NCI-H446 treated with DMSO at 0.1 percent for 48 hours (cell line): ENCODE measurements at places on chromosomes 4 and X.

DNA sequence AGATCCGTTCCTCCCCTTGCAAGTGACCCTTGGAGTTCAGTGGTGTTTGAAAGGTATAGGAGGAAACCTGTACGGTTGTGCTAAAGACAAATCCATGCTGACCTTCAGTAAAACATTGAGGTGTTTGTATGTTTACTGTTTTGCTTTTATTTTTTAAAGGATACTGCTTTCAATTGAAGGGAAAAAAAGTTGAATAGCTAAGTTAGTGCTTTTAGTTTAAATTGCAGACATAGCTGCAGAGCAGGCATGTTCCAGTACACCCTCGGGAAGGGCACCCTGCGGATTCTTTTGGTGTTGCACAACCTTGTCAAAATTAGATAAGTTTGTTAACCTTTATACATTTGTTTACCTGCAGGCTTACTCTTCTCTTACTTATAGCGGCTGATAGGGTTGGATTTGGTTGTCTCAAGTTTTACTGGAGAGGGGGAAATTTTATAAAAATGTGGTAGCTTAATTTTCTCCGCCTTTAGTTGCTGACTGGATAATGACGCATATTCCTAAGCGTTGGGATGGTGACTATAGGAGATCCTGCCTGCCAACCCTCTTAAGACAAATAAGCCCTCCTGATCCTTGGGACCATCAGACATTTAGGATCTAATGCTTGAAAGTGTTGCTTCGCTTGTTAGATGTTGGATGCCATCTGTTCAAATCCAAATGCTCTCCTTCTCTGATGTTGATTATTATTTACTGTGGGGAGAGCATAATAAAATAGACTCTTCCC is 2.0 kb downstream of the RAPGEF2 start:
- DNase-seq, result peak; percentile 34

GRCh38 chrX:100615005-100615404 is 21.6 kb downstream of the TSPAN6 start:
- peak; percentile 31 for DNase-seq

DNA sequence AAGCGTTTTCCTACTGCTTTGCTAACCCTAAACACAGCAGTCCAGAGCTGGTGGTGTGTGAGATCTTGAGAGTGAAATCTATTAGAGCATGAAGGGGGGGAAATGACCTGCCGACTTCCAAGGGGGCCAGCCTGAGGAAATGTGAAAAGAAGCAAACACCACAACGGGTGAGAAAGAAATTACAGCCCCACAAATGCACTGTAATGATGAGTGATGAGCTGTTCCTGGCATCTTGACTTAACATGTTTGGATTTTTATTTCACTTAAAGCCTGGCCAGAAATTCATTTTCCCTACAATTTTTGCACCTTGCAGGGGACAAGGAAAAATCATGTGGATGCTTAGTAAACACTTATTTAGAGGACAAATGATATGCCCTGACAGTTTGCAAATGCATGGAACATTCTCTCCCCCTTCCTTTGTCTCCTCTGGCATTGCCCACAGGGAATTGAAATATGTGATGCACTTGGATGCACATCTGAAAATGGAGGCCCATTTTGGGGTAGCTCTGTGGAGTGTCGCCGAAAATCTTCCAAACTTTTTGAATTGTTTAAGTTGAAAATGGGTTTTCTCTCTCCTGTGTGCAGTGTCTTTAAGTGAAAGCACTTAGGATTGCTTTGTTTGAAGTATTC is 84.3 kb upstream of the TMEM150C start:
- DNase-seq, result no peak

GRCh38 chrX:129472116-129472515 is 51.2 kb downstream of the SMARCA1 start:
- no peak for DNase-seq

- DNase-seq, result no peak
These were observed 27.8 kb downstream of the CD99L2 start for GRCh38 chrX:150870487-150871340.

GRCh38 chr4:101855239-101855638 is 64.7 kb downstream of the BANK1 start:
- no peak for DNase-seq

DNA sequence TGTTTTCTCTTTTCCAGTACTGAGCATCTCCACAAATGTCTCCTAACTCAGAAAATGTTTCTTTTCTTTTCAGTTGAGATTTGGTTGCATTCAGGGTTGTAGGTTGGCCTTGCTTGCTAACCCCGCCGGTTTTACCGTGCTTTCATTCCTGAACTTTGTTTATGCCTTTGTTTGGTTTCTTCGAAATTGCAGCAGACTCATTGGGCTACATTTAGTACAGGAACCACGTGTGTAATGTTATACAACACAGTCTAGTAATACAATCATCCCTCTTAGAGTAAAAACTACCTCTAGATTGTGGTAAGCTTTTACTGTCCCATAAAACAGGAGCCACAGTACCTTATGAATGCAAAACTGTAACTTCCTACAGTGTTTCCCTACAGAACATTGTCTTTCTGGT is 57.9 kb downstream of the CCKAR start:
- no peak for DNase-seq

DNA sequence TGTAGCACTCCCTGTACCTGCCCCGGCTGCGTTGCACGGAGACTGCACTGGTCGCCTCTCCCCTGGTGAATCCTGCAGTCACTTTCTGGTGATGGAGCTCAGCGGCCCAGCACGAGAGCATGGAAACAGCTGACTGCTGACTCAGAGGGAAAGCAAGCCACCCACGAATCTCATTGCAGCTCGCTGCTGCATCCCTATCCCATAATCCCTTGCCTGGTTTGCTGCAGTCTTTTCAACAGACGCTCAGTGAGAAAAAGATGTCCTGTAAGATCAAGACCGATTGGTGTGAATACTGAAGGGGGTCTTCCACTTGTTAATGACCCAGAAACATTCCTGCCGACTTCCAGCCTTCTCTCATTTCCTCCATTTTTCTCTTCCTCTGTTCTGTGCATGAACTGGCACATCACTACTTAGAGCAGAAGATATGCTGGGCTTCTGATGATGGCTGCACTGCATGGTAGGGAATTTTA is 52.9 kb downstream of the TRIM2 start:
- peak; percentile 34 for DNase-seq

DNA sequence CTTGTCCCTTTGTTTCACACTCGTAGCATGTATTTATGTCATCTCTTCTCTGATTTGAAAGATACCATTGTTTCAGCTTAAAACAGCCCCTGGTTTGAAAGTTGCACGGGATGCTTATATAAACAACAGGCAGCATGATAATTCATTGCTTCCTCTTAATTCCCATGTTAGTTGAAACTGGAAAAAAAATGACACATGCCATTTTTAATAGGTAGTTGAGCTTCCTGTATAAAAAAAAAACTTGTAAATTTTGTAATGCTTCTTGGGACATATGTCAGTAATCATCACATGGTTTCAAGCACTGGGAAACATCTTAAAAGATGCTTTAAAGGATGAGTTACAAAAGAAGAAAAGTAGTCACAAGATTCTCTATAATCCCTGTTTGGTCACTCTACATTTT is 243.0 kb downstream of the PALLD start:
- DNase-seq, result no peak

- no peak for DNase-seq
These were observed 807 bp downstream of the SEL1L3 start for GRCh38 chr4:25861951-25862410.

DNA sequence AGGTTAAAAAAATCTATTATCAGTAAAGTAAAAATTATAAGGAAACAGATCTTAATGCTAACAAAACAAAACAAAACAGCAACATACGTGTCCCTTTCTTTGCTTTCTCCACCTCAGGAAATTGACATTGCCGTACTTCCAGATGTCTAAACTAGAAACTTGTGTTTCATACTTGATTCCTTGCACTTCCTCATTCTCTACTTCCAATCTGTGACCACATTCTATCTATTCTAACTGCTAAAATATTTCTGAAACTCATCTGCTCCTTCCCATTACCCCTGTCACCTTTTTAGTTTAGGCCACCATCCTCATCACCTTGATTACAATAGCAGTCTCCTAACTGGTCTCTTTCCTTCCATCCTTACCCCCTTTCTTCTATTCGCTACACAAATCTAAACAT is 22.5 kb upstream of the RPA4 start:
- DNase-seq, result no peak

- DNase-seq, result no peak
These were observed 39.8 kb upstream of the CXorf38 start for GRCh38 chrX:40687169-40687568.

DNA sequence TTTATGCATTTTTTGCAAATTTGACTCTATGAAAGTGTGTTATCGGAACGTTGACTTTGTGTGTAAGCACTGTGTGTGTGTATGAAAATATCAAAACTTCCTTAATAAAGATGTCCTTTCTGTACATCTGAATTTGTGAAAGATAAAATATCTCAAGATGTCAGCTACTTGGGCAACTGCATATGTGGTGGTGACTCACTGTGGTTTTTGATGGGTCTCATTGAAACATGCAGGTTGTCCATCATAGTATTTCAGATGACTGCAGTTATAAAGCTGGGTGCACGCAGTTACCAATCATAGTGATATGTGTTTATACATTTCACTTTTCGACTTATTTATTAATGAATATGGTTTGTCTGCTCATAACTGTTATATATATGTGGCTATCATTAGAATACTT is 19.7 kb upstream of the BBS12 start:
- no peak for DNase-seq

GRCh38 chr4:83067058-83067639 is 32.2 kb downstream of the COPS4 start:
- DNase-seq, result no peak

- no peak for DNase-seq
These were observed 25.0 kb upstream of the TRPC5OS start for GRCh38 chrX:111850975-111851374.

GRCh38 chr4:105951198-105951597 is 55.9 kb downstream of the NPNT start:
- DNase-seq, result no peak

DNA sequence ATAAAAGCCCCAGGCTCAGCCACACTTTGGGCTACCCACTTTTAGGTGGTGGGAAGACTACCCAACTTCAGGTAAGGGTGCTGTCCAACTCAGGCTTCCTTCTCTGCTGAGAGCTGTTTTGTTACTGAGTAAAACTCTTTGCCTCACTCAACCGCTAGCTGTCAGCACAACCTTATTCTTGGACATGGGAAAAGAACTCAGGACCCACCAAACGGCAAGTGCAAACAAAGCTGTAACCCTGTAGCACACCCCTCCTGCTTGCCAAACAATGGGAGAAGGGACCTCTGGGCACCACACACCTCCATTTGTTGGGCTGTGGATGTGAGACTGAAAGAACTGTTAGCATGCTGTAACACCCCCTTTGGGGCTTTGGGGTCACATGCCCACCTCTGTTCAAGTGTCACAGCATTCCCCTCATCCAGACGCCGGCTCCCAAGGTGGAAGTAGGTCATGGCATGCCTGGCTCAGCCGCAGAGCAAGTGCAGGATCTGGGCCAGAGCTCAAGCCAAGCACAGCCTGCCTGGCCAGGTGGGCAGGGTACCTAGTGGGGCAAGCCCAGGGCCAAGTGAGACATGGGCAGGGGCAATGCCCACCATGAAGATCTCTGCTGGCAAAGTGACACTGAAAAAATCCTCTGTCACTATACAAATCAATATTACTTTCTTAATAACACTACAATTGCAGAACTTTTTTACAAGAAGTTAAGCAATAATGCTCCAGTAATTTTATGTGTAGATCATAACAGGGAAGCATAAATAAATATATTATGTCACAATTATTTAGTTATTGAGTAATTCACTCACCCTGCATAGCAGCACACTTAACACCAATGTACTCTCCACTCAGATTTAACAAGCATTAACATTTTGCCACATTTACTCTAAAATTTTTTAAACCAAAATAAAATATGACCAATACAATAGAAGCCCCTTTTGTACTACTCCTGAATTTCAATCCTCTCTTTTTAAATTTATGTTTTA is 107.2 kb downstream of the TBCK start:
- DNase-seq, result no peak
